ENCODE measurements at places on chromosomes 1 and 21.

DNA sequence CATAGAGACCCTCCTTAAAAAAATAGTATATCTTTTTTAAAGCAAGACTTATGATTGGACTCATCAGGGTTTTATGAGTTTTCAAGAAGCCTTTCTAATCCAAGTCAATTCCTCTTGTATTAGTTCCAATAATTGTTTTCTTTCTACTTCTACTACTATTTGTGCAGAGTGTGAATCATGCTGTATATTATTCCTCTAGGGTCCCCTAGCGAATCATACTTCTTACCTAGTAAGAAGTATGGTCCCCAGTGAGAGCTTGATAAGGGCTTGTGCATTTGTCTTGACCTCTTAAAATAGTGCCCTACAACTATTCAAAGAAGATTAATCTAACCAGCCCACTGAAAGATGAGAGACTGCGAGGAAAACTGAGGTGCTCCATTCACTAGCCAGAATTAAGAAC, 715.7 kb upstream of the ZP4 start:
- DNase-seq = no peak

DNA sequence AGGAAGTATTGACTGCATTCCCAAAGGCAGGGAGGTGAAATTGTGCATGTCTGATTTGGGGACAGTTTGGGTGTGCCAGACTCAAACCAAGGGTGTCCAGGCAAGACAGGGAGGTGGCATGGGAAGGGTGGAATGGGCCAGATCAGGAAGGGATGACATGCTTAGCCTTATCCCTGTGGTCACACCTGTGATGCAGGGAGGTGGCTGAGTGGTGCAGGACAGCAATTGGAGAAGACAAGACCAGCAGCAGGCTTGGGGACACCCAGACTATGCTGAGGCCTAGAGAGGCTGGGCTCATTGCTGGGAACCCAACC, 4.0 kb downstream of the FOXO6 start:
- no peak for DNase-seq

GRCh38 chr1:47547753-47548573, 110.1 kb downstream of the FOXD2 start:
- DNase-seq = peak; percentile 53

DNA sequence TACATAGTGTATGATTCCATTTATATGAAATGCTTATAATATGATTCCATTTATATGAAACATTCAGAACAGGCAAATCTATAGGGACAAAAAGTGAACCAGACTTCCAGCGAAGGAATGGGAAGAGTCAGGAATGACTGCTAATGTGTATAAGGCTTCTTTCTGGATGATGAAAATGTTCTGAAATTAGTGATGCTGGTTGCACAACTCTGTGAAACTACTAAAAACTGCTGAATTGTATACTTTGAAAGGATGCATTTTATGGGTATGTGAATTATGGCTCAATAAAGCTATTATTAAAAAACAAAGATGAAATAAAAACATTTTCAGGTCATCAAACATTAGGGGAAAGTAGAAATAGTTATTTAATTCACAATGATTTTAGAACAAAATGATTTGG, 14.1 kb upstream of the IL24 start:
- DNase-seq = no peak

GRCh38 chr1:108057541-108057940, 92.6 kb upstream of the VAV3 start:
- DNase-seq = peak; percentile 32

DNA sequence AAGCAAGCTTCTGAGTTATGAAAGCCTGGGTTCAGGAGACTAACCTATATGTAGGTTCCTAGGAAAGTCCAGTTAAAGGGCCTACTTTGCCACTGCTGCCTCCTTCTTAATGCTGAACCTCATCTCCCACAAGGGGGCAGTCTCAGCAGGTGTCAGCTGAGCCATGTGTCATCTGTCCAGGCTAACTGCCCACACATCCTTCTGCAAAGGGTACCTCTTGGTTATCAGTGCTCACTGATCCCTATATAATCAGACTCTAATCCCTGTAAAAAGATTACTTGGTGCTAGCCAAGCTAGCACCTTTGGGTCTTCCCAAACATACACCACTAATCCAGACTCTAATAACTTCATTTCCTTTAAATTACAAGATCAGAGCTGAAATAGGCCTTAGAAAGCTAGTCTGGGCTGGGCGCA, 9.0 kb downstream of the PRDX1 start:
- DNase-seq = peak; percentile 68

GRCh38 chr1:226293553-226293920, 15.4 kb downstream of the LIN9 start:
- no peak for DNase-seq

DNA sequence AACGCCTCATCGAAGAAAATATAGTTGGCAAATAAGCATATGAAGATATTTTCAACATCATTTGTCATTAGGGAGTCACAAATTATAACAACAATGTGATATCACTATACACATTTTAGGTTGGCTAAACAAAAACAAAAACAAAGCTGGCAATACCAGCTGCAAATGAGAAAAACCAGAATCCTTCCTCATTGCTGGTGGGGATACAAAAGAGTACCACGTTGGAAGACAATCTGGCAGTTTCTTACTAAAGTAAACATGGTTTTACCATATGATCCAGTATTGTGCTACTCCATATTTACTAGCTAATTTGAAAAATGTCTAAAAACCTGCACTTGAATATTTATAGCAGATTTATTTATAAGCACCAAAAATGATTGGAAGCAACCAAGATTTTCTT, 1204.1 kb downstream of the MRPL39 start:
- DNase-seq = no peak

- DNase-seq = no peak
Observed at GRCh38 chr1:5983361-5984103, 8.7 kb downstream of the NPHP4 start.

DNA sequence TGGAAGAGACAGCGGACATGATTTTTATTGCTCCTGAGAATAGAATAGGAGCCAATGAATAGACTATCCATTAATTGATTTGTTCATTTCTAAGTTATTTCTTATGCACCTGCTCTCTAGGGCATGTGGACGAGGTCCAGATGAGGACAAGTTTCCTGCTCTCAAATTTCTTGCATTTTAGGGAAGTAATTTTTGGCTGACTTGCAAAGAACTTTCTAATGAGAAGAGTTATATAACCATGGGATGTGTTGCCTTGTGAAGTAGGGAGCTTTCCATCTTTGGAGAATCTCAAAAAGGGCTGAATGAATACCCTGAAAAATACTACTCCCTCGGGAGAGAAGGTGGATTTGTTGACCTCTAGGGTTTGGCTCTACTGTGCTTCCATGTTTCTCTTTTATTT, 243.0 kb downstream of the KIF26B start:
- no peak for DNase-seq

- peak; percentile 85 for DNase-seq
Observed at GRCh38 chr1:155126556-155127104, 1.0 kb upstream of the EFNA1 start.

- no peak for DNase-seq
Observed at GRCh38 chr1:13825033-13825432, 125.0 kb downstream of the PRDM2 start.

GRCh38 chr1:51966559-51966958, 23.9 kb downstream of the RAB3B start:
- DNase-seq = no peak

- peak; percentile 90 for DNase-seq
Observed at GRCh38 chr1:220879509-220880361, 492 bp downstream of the HLX start.

DNA sequence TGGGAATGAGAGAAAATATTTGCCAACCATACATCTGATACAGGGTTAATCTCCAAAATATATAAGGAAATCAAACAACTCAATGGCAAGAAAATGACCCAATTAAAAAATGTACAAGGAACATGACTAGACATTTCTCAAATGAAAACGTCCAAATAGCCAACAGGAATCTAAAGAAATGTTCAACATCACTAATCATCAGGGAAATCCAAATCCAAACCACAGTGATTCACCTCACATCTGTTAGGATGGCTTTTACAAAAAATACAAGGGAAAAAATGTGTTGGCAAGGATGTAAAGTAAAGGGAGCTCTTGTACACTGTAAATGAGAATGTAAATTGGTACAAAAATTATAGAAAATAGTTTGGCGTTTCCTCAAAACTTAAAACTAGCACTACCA, 54.7 kb upstream of the ZRANB2 start:
- no peak for DNase-seq

Data from H7 (cell line).